ENCODE measurements at places on chromosomes 2 and 18. TPM values are rescaled to one million over a fixed set of nuclear protein-coding genes. Genes with fewer than 3 reads are reported as not detected.

Gene ACMSD
- total RNA-seq, result not detected

Gene KCNG2
- total RNA-seq, result not detected

Gene NT5C1B
- not detected for total RNA-seq

Gene PSMA8
- total RNA-seq, result 1.7 TPM

Gene HAT1
- 30.7 TPM for total RNA-seq

Gene IGFBP2
- total RNA-seq, result not detected

Gene DHX57
- total RNA-seq, result 19.6 TPM

Gene REG1B
- total RNA-seq, result not detected

Gene ABHD3
- total RNA-seq, result 50.4 TPM

Gene TMEM17
- not detected for total RNA-seq

Gene ZBTB7C
- total RNA-seq, result not detected

Gene COMMD1
- total RNA-seq, result 15.2 TPM

Gene DUSP19
- total RNA-seq, result 1.1 TPM

Gene XIRP2
- total RNA-seq, result not detected

Gene ASAP2
- not detected for total RNA-seq

DNA sequence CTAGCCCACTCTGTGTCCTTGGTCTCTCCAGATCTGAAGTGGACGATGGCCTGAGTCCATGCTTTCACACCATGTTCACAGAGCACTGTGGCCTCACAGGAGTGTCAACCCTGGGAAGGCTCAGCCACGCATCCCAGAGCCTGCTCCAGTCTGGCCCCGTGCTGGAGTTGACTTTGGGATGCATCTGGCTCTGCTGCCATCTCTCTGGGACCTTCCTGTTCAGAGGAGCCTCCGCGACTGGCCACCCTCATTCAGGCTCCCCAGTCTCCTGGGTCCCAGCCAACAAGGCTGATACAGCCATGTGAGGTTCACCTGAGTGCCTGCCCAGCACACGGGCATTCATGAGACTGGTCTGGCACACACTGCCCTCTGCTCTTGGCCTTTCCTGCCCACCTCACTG is 199.7 kb upstream of the RAB6C start:
- no peak for DNase-seq

GRCh38 chr18:33814546-33814945 is 236.5 kb downstream of the ASXL3 start:
- no peak for DNase-seq

- no peak for DNase-seq
These were observed 728.6 kb downstream of the SLC4A3 start for GRCh38 chr2:220356076-220356475.

GRCh38 chr18:47881042-47881441 is 49.4 kb downstream of the SMAD2 start:
- DNase-seq, result no peak

DNA sequence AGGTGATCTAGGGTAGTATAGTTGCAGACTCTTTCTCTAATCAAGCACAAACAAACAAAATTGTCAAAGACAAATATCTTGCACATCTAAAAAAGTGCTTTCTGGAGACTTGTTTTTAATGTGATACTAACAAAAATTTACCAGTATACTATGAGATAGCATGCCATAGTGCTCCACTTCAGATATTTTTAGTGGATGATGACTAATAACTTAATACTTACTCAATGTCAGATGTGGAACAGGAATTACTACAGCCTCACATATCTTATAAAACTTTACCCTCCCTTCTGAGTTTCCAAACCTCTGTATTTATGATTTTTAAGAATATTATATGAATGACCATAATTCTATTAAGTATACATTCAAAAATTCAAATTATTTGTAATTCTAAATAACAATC is 1162.0 kb upstream of the SLC39A10 start:
- no peak for DNase-seq

GRCh38 chr18:67455890-67456501 is 60.5 kb downstream of the DSEL start:
- DNase-seq, result no peak

DNA sequence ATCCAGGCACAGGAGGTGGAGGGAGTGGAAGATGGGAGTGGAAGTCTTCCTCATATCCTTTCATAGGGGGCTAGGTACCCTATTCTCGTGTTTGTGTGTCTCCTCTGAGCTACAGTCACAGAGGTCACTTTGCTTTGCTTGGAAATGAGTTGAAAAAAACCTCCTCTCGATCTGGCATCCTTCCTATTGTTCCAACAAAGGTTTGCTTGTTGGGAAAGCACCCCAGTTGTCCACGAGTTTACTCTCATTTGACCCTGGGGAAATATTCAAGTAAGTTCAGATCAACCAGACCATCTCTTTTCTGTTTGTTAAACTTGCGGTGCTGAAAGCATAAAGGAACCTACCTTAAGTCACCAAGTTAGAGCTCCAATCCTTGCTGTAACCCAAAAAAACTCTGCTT is 59.3 kb downstream of the ARHGEF33 start:
- no peak for DNase-seq

- DNase-seq, result no peak
These were observed 47.7 kb upstream of the YWHAQ start for GRCh38 chr2:9678544-9678943.

- DNase-seq, result no peak
These were observed 2.4 kb upstream of the RNF144A start for GRCh38 chr2:6914828-6915227.

GRCh38 chr2:63408530-63408929 is 179.7 kb downstream of the WDPCP start:
- no peak for DNase-seq

GRCh38 chr2:56444339-56444738 is 260.5 kb downstream of the CCDC85A start:
- DNase-seq, result no peak

DNA sequence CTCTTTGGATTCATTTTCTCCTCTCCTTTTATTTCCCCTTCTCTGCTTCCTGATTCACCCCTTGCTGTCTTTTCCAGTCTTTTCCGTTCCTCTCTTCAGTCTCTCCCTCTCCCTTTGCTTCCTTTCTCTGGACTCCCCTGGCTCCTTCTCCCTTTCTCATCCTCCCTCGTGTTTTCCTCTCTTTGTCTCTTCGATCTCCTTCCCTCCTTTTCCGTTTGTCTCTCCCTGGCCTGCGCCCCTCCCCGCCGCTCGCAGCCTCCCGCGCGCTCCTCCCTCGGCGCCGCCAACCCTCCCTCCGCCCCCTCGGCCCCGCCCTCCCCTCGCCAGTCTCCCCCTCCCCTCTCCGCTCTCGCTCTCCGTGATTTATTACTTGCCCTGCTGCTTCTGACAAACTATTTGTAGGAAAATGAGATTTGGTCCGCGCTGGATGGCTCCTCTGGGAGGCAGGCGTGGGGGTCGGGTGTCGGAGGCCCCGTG is 46.0 kb upstream of the PAX8 start:
- DNase-seq, result peak; percentile 31

DNA sequence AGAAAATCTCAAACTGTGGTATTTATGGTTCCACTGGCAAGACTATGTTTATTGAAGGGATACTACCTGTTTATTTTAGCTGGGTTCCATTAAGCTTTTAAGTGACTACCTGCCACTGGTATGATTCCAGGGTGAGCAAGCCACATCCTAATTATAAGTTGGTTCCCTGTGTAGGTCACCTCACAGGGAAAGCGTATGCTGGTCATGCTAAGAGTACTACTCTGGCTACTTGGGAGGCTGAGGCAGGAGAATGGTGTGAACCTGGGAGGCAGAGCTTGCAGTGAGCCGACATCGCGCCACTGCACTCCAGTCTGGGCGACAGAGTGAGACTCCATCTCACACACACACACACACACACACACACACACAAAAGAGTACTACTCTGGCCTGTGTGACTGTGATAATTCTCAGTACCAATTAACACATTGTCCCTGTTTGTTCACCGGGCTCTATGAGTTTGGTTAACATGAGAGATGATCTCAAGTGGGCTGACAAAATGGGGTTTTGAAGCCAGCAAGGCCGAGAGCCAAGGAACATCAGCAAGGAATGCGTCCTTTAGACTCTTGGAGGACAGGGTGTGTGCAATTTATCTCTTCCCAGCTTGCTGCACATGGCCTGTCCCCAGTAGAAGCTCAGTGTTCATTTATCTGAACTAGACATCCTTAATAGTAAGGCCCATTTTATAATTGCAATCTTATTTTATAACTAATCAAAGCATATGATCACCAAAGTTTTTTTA is 15.2 kb upstream of the ITSN2 start:
- DNase-seq, result no peak

GRCh38 chr2:29011418-29012060 is 30.4 kb downstream of the TOGARAM2 start:
- peak; percentile 92 for DNase-seq

DNA sequence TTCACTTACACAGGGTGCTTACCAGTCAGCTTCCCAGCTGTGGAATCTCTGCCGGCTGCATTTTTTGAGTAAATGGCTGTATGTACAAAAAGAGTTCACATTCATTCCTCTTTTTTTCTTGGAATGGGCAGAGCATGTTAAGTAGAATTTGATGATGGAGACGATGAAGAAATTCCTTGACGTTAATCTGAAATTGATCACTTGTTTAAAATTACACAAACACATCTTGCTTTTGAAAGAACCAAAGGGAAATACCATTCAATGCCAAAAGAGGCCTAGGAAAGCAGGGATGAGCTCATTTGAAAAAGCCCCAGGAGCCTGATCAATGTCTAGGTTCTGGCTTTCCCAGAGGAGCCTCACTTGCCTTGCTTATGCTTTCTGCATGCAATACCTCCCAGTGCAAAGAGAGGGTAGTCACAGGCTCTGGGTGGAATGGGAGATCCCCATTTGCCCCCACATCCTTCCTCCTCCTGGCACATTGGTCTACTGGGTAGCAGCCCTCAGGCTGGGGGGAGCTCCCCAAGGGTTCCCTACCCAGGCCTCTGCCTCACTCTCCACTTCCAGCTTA is 12.3 kb upstream of the SMAD7 start:
- DNase-seq, result no peak

- DNase-seq, result no peak
These were observed 206.3 kb downstream of the TSN start for GRCh38 chr2:121961761-121962160.

- DNase-seq, result no peak
These were observed 9.8 kb downstream of the CKAP2L start for GRCh38 chr2:112754564-112754963.

DNA sequence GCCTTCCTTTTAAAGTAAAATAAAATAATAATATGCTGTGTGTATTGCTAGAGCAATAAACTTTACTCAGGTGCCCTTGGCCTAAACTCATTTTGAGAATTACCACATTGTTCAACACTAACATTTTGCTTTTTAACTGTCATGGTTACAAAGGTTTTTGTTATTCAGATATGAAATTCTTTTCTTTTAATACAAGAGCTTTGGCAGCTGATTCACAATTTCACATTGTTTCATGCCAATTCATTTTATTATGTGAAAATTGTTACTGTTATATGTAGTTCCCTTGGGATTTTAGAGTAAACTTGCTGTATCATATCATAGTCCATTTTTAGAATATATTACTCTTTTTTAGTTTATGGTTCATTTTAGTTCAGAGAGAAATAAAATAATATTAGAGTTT is 65.8 kb upstream of the ZNF804A start:
- no peak for DNase-seq

DNA sequence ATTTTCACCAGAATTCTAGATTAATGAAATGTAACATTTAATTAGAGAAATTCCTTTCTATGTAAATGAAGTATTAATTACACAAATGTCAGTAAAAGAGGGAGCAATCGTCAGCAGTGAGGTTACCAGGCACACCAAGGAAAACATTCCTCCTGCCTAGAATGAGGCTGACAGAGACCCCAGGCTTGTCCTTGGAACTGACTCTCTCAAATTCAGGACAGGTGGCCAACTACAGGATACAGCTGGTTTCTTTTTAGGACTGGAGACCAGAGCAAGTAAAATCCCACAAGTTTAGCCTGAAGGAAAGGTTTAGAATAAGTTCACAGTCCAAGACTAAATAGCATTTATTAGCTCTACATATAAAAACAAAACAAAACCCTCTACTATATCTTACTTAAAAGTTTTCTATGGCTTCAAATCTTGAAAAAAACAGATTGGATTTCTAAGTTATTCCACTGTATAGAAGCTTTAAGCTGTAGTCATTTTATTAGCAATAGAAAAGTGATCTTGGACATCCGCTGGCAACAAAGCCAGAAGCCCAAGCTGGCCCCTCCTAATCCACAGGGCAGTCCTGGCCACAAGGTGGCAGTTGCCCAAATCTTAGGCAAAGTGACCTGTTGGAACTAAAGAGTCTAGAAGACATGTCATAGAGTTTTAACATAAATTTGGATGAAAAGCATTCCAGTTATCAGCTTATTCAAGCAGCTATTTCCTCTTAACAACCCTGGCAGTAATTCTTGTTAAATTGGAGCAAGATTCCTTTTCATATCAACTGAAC is 81.0 kb downstream of the SP3 start:
- peak; percentile 21 for DNase-seq

DNA sequence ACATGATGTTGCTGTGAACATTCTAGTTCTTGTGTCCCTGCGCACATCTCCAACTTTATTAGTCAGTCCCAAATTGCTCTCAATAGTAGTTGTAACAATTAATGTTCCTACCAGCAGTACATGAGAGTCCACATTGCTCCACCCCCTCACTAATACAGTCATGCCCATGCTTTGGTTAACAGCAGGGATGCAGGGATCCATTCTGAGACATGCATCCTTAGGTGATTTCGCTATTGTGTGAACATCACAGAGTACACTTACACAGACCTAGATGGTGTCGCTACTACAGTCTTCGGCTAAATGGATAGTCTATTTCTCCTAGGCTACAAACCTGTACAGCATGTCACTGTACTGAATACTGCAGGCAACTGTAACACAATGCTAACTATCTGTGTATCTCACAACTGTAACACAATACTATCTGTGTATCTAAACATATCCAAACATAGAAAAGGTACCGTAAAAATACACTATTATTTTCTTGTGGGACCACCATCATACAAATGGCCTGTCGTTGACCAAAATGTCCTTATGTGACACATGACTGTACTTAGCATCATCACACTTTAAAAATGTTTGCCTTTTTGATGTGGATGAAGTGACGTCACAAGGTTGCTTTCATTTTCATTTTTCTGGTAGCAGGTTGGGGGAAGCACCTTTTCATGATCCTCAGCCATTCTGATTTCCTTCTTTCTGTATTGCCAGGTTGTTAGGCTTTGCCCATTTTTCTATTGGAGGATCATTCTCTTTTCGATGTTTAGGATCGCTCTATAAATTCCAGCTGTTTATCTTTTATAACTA is 82.9 kb upstream of the RNF152 start:
- peak; percentile 60 for DNase-seq

- DNase-seq, result no peak
These were observed 18.1 kb upstream of the MGAT4A start for GRCh38 chr2:98749066-98749450.

DNA sequence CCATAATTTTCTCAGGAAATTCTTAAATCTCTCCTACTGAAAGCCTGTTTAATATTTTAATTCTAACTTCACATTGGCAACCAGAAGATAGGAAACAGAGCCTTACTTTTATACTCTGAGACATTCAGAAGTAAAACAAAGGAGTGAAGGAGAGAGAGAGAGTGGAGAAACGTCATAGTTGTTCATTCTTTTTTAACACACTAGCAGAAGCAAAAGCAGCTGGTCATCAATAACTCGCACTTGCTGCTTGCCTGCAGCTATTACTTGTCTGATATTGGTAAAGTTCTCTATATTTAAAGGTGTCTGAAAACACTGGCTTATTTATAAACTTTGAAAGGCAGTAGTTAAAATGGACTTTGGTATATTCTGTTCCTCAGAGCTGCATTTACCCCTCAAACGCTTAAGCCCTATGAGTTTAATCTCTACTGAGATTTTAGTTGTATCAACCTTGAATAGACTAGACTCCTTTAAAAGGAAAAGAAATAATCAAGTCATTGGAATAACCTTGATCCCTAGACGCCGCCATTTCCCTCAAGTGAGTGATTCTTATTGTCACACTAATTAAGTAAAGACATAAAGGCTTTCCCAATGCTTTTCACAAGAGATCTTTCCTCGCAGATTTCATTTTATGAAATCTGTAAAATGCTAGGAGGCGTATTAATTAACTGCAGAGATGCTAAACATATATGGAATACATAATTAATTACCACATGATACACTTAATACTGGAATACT is 182.0 kb downstream of the PID1 start:
- no peak for DNase-seq

Measured in naive thymus-derived CD8-positive, alpha-beta T cell (primary cell).